ENCODE measurements at places on chromosomes 5 and 9. TPM values are rescaled to one million over a fixed set of nuclear protein-coding genes. Genes with fewer than 3 reads are reported as not detected.

DNA sequence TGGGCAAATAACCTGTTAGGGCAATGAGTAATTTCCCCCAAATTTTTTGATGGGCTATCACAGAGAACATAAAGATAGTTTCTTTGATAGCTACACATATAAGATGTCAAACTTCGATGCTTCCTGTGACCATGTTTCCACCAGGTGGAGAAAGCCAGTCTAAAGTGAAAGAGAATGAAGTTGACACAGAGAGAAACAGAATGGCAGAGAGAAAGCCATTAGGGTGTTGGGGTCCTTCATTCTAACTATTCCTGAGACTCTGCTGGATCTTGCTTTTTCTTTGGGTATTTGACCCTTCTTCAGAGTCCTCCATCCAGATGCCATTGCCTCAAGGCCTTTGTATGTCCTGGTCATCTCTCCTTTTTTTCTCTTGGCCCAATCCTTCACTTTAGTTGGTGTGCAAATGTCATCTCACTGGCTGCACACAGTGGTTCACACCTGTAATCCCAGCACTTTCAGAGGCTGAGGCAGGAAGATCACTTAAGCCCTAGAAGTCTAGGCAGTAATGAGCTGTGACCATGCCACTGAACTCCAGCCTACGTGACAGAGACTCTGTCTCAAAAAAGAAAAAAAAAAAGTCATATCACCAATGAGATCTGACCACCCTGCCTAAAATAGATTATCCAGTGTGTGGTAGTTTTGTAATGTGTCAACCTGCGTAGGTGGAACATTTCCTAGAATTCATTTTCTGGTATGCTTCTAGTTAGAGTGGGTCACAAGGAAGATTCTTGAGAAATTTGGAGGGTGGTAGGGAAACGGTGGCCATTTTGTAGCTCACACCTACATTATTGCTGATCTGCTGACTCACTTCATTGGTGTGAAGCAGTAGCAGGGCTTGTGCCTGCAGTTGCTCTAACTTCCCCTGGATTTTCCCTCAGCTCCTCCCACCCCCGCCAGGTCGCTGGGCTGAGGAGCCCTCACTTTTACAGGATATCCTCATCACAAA lies 20.8 kb upstream of the KIF2A start:
- DNase-seq: no peak

DNA sequence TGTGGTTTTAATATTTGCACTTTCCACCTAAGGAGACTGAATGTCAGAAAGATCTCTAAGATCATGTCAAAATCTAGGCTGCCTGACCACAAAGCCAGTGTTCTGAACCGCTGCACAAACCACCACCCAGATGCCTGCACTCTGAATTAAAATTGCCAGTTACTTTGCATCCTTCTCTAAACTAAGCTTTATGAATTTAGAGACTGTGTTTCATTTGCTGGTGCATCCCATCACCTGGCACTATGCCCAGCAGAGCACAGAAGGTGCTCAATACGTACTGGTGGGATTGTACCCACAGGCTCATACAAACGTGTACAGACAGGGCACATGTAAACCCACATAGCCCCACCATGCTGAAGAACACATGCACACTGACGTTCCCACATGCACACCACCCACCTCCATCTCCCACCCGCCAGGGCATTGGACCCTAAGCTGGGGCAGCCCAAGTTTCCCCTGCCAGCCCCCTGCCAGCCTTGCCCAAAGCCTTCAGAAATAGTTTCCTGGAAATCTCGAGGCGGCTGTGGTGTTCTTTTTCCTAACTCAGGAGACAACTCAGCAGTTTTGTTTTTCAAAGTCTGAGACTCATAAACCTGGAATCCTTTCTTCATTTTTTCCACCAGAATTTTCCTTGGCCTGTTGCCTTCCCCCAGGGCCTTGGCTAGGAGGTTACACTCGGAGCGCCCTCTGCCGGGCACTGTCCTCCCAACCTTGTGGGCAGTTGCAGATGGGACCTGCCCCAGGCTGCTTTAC lies 9.6 kb upstream of the TRAF1 start:
- DNase-seq: peak; percentile 99

GRCh38 chr9:99358668-99359067 lies 136.6 kb downstream of the SEC61B start:
- DNase-seq: no peak

GRCh38 chr9:132164604-132165362 lies 2.9 kb downstream of the NTNG2 start:
- no peak for DNase-seq

GRCh38 chr5:3456121-3456681 lies 139.4 kb upstream of the IRX1 start:
- DNase-seq: no peak

DNA sequence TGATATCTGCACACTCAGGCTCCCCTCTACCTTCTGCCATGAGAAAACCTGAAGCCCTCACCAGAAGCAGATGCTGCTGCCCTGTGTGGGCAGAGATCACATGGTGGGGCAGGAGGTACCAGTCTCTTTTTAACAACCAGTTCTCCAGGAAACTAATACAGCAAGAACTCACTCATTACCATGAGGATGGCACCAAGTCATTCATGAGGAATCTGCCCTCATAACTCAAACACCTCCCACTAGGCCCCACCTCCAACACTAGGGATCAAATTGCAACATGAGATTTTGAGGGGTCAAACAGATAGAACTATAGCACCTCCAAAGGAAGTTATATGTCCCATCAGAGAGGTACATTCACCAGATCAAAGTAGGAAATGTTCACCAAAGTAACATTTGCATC lies 136.3 kb upstream of the SHB start:
- DNase-seq: no peak

GRCh38 chr9:12680341-12680740 lies 12.8 kb upstream of the TYRP1 start:
- DNase-seq: no peak

GRCh38 chr5:152462021-152462721 lies 57.1 kb upstream of the NMUR2 start:
- no peak for DNase-seq

GRCh38 chr9:23153058-23153457 lies 673.0 kb downstream of the ELAVL2 start:
- no peak for DNase-seq

- DNase-seq: no peak
Measured at GRCh38 chr5:4906786-4907185, 233.3 kb upstream of the ADAMTS16 start.

DNA sequence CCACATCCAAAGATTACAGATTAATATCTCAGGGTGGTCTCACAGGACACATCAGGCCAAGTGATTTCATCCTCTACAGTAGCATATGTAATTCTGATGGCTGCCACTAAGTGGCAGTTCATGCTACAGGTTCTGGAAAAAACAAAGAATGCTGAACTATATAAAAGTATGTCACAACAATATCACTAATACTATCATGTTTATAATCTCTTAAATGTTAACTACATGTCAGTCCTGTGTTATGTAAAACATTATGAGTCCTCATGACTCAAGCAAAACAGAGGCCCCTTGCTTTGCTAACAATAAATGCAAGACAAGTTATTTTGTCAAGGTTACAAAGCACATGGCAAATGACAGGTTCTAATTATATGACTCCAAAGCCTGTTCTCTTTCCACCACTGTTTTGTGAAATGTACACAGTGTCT lies 233.2 kb downstream of the FBXL17 start:
- DNase-seq: no peak

DNA sequence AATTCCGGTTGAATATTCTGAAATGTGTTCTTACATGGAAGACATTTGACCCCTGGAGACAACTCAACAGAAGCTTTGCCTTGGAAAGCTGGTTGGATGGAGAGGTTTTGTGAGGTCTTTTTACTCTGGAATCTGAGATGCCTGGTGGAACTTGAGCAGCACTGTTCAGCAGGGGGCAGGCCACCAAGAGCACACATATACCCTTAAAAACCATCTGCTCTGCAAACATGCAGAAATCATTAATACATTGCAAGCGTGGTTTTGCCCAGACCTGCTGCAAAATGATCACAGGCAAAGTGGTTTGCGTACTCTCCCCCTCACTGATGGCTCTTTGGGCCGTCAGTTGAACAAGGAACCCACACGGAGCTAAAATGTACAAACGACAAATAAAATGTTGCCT lies 32.8 kb upstream of the DAP start:
- DNase-seq: no peak

GRCh38 chr5:83471405-83472212 lies at the start of gene VCAN:
VCAN (plus strand) TSS chr5:83471744; CDS start chr5:83483519, 11,775 bp downstream.
- DNase-seq: peak; percentile 95

- DNase-seq: no peak
Measured at GRCh38 chr9:105418588-105419500, 29.0 kb upstream of the FSD1L start.

GRCh38 chr5:168114444-168115017 lies 176.9 kb upstream of the WWC1 start:
- DNase-seq: no peak

GRCh38 chr5:155978850-155979249 lies 348.1 kb upstream of the SGCD start:
- no peak for DNase-seq

DNA sequence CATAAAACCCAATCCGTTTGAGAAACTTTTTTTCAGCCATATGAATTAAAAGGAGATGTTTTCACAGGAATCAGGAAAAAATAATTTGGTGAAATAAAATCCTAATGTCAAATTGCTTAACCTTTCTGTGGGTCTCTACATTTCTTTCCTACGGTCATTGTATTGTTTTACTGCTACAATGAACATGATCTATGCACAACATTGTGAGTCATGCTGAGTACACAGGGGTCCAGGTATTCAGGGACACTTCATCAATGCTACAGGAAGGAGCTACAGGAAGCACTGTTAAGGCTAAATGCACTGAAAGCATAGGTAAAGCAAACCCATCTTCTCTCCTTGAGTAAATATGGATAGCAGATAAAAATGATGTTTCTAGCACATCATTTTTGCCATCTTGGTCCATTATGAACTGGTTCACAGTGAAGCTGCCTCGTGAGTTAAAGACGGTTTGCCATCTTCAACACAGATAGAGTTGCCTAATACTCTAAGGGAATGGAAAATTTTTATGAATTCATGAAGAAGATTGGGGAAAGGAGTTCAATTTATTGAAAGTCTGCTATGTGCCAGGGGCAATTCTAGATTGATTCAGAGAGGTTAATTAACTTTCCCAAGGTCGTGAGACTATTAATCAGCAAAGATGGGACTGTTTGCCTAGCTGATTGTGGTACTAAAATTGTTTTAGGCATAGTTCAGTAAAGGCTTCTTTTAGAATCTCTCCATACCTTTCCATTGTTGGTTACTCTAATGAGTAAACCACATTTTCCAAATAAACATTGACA lies 85.5 kb downstream of the DIRAS2 start:
- DNase-seq: no peak

GRCh38 chr5:127867022-127867783 lies 164.0 kb downstream of the CCDC192 start:
- DNase-seq: no peak

DNA sequence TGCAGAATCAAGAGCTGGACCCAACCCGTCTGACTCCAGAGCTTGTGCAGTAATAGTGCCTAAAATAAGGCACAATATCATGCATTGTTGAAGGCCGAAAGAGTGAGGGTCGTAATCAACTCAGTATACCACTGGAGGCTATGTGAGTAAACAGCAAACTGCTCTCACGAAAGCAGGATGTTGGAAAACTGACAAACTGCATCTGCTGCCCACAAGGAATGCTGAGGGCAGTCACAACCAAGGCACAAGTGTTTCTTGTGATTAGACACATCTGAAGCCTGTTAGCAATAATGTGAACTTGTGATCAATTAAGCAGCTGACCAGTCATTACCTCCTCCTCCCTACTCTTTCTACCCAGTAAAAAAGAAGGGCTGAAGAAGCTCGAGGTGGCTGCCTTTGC lies 48.8 kb downstream of the TRPM3 start:
- no peak for DNase-seq

- no peak for DNase-seq
Measured at GRCh38 chr9:136399176-136400037, 563 bp downstream of the SNAPC4 start.

- DNase-seq: peak; percentile 75
Measured at GRCh38 chr5:2403296-2403695, 348.2 kb downstream of the IRX2 start.

Gene CATSPER3
- total RNA-seq: 0.65 TPM

Gene PDE8B
- total RNA-seq: 2.2 TPM

Gene ZNF300
- 3.1 TPM for total RNA-seq

Gene CD274
- 2.5 TPM for total RNA-seq

Gene GMCL2
- total RNA-seq: not detected

Gene INSL4
- not detected for total RNA-seq

Gene TMEM171
- not detected for total RNA-seq

Gene GABRA1
- total RNA-seq: not detected

Gene CTSV
- total RNA-seq: not detected

Gene PCDHB9
- 2.9 TPM for total RNA-seq

Gene SLC36A1
- total RNA-seq: 5.1 TPM

Gene GFI1B
- not detected for total RNA-seq
